ENCODE measurements at places on chromosomes 1 and 21.
A peak's percentile ranks its signal among the peaks of the same experiment; 100 is the strongest.

DNA sequence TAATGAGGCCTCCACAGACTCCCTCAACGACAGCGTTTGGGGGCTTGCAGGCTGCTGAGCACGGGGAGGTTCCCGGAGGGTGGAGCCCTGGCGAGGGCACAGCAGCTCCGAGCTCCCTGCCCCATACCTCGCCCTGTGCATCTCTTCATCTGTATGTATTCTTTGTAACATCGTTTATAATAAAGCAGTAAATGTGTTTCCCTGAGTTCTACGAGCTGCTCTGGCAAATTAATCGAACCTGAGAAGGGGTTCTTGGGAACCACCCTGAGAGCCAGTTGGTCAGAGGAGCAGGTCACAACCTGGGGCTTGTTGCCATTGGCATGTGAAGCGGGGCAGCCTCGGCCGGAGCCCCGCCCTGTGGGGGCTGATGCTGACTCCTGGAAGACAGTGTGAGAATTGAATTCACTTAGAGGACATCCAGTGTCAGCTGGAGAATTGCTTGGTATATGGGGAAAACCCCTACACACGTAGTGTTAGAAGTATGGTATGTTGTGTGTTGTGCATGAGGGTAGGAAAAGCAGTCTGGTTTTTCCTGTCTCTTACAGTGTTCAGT lies 11.5 kb downstream of the SLC37A1 start:
- no peak for DNase-seq

DNA sequence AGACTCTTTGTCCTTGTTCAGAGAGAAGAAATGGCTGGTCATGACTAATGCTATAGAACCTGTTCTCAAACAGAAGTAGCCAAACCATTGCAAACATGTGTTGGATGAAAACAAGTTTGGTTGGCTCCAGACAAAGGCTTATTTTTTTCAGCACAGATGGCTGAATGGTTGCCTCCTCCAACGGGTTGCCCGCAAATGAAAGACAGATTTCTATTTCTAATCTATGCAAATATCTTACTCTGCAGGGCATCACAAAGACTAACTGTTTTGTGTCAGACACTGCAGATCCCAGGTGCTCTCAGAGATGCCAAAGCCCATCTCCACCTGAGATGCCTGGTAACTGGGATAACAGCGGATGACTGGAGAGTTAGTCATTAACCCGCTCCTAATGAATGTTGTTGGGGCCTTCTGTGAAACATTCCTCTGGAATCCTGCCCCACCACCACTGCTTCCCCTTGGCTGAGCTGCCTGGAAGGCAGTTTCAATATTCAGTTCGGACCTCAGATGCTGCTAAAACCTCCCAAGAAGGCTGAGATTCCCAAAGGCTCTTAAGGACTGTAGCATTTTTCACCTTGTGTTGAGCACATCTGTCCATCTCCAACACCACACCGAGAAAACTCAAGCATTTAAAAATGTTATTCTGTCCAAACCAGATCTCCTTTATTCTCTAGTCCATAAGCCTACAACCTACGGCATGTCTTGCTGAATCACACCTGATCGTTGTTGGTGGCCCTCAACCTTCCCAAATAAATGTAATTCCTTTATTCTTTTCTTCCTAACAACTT lies 104.4 kb downstream of the PTPN14 start:
- peak; percentile 77 for DNase-seq

- no peak for DNase-seq
Measured at GRCh38 chr1:7345516-7345915, 425.6 kb upstream of the VAMP3 start.

GRCh38 chr1:155037851-155038441 lies 4.3 kb downstream of the DCST1 start:
- DNase-seq = no peak

- peak; percentile 33 for DNase-seq
Measured at GRCh38 chr21:46052703-46053651, 44.9 kb upstream of the COL6A2 start.

DNA sequence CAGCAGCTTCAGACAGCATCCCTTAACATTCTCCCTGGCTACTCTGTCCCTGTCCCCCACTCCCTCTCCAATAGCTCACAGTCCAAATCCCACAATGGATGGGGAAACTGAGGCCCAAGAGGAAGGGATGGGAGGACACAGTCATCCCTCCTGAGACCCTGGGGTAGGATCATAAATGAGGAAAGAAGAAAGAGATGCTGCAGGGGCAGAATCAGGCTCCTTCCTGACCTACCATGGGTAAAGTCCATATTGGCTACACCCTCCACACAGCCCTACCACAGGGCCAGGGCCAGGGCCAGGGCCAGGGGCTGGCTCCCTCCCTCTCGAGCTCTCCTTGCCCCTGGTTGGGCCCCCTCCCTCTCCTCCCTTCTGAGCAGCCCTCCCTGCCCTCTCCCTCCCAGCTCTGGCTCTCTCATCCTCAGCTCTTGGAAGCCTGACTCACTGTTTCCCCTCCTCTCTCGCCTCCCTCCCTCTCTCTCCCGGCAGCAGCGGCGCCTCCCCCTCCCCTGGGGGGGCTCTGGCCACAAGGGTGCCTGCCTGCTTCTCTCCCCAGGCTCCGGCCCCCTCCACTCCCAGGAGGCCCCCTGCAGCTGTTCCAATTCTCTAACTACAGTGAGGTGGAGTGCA lies 4.9 kb downstream of the AHDC1 start:
- no peak for DNase-seq

DNA sequence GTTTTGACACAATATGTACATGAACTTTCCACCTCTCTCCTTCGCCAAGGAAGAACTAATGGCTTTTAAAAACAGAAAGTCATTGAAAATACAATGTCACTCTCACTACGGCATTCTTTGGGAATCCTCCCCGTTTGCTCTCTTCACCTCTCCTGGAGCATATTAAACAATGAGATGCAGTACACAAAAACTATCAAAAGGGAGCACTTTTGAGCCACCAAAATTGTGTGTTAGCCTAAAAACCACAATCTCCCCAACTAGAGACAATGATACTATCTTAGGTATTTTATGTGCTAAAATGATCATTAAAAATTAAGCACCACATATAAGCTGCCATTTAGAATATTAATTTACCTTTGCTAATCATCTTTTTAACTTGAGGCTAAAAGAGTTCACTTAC lies 425.5 kb downstream of the KCTD3 start:
- peak; percentile 26 for DNase-seq

GRCh38 chr1:166307261-166308188 lies 140.7 kb upstream of the FAM78B start:
- DNase-seq = no peak

DNA sequence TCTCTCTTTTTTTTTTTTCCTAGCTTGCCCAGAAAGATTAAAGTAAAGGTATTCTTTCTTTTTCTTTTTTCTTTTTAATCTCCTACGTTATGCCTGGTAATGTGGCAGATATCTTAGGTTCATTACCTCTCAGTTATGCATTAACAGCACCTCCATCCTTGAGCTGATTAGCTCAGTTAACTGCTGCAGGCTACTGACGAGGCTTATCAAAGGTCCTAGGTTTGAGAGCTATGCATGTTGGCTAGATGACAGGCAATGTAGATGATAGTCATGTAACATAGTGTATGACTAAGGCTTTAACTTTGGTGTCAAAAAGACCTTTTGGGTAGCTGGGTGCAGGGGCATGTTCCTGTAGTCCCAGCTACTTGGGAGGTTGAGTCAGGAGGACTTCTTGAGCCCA lies 53.7 kb upstream of the CACYBP start:
- DNase-seq = no peak

- no peak for DNase-seq
Measured at GRCh38 chr1:66435541-66435940, 98.4 kb upstream of the SGIP1 start.

DNA sequence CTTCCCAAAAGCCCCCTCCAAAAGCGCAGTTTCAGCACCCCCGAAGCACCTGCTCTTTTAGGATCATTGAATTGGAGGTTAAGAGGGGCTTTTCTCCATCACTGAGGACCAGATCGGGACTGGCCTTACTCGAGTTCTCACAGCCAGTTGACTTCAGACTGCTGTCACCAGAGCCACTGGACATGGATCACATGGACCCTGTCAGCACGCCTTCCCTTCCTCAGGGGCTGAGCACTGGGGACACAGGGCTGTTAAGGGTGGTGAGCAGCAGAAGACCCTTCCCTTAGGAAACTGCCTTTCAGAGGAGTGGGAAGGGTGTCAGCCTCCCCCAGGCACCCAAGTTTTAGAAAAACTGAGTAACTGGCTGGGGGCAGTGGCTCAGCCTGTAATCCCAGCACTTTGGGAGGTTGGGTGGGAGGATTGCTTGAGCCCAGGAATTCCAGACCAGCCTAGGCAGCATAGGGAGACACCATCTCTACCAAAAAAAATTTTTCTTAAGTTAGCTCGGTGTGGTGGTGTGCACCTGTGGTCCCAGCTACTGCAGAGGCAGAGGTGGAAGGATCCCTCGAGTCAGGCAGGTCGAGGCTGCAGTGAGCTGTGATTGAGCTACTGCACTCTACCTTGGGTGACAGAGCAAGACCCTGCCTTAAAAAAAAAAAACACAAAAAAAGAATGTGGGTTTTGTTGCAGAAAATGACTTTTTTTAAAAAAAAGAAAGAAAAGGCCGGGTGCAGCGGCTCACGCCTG lies 584 bp upstream of the FGR start:
- DNase-seq = no peak

- no peak for DNase-seq
Measured at GRCh38 chr1:57019236-57019839, 53.5 kb upstream of the C8B start.

DNA sequence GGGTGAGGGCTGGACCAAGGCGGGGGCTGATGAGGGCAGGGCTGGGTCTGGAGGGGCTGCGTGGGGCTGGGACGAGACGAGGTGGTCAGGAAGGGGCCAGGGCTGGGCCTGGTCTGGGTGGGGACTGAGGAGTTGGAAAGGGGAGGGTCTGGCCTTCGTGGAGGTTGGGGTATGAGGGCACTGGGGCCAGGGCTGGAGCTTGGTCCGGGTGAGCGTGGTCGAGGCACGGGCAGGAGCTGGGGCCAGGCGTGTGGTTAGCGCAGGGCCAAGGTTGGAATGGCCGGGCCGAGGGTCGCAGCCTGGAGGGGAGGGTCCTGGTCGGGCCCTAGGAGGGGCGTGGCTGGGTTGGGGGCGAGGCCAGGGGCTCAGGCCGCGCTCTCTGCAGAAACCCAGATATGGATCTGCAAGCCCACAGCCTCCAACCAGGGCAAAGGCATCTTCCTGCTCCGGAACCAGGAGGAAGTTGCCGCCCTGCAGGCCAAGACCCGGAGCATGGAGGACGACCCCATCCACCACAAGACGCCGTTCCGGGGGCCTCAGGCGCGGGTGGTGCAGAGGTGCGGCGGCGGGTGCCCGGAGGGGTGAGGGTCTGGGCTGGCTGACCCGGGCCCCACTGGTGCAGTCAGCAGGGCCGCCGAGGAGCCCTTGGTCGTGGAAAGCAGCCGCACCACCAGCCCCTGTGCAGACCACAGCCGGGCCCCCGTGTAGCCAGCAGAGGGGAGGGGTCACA lies 9.0 kb downstream of the TTLL10 start:
- DNase-seq = no peak

GRCh38 chr1:100440075-100440809 lies 87.9 kb downstream of the CDC14A start:
- no peak for DNase-seq

DNA sequence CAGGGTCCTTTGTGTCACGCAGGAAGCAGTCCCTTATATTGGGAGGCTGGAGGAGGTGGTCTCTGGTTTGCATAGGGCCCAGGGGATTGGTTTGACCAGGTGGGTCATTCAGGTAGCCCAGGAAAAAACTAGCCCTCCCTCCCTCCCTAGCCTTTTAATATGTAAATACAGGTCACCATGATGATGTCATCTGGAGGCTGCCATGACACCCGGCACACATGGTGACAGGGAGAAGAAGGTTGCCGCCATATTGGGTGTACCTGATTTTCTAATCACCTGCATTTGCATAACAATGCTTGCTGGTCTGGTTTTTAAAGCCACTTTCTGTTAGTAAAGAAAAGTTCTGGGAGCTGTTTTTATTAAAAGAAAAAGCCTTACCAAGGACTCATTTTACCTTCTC lies 791.0 kb upstream of the ADGRL4 start:
- no peak for DNase-seq

DNA sequence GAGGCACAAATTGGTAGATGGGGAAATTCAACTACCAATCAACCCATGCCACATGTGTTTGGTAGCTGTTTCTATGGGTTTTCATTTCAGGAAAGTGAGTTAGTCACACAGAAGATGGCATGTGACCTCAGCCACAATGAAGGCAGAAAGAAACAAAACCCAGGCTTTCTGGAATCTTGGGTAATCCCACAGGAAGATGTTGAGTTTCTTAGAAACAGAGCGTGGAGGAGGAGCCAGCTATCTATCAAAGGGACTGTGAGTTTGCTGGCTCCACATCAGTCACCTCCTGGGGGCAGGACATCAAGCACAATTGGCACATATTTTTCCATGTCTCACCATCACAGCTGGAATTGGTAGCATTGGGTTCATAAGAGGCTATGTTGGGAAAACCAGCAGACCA lies 188.9 kb upstream of the PLXNA2 start:
- no peak for DNase-seq

- DNase-seq = no peak
Measured at GRCh38 chr1:75396745-75397144, 214.2 kb downstream of the SLC44A5 start.

- peak; percentile 56 for DNase-seq
Measured at GRCh38 chr1:108828074-108828961, 28.6 kb downstream of the AKNAD1 start.

DNA sequence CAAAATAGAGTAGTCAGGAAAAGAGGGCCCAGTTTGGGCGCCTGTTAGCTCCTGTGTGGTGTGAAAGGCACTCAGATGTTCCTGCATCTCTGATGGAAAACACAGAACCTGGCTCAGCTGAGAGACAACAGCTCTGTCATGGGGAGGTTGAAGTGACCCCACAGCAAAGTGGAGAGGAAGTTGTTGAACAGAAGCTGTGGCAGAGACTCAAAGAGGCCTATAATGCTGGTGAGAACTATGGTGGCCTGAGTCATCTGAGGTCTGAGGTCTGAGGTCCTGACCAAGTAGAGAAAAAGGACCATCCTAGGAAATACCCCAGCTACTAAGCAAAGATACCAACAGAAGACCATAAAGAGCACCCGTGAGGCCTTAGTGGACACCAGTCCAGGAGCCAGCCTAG lies 45.6 kb upstream of the JAK1 start:
- no peak for DNase-seq

DNA sequence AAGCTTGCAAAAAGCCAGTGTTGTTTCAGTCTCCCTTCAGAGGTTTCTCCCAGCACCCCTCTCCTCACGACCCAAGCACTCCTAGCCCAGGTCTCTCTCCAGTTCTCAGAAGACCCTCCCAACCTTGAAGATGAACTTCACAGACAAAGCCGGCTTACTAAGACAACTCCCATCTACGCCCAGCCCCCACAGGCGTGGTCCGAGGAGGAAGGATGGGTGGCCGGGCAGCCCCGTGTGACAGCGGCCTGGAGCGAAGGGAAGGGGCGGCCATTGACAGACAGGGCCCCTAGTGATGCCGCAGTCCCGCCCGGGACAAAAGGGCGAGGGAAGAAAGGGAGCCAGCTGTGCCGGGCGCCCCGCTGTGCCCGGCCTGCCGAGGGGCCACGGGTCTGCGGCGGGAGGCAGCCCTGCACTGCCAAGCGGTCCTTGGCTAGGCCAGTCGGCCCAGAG lies 6.9 kb downstream of the PAX7 start:
- no peak for DNase-seq

- DNase-seq = no peak
Measured at GRCh38 chr1:162166917-162167615, 97.6 kb downstream of the NOS1AP start.

All from HTR-8/SVneo (cell line).